ENCODE measurements at places on chromosomes 2 and 18.

DNA sequence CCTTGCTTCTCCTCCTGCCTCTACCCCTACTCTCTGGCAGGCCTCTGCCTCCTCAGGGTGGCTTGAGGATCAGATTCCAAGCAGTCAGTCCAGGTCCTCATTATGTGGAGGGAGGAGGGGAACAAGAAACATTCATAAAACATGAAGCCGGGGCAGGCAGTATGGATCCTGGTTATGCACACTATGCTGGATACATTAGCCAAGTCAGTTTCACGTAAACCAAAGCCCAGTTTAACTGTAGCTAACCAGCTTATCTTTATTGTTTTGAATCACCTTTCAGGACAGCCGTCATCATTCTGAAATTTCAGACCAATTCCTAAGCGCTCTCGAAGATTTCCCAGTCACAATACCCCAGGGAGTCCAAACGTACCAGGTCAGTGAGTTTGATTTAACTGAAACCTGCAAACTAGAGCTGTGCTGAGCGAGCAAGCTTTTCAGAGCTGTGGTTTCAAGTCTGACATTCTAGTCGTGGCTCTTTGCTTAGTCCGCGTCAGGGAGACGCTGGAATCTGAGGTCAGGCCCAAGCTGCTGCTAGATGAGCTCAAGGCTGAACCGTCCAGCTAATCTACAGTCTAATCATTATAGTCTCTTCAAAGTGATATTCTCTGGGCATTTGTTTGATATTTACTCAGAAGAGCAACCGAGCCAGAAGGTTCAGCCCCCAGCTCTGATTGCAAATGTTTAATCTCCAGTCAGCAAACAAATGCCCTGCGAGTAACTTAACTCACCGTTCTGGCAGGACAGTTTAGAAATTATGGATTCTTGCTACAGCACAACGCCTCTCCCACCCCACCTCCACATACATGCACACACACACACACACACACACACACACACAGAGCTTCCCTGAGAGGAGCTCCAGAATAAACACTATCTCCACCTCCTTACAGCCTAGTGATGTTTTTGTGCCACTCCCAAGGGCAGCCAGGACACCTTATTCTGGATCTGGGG is 63.8 kb upstream of the BZW1 start:
- DNase-seq, result no peak

DNA sequence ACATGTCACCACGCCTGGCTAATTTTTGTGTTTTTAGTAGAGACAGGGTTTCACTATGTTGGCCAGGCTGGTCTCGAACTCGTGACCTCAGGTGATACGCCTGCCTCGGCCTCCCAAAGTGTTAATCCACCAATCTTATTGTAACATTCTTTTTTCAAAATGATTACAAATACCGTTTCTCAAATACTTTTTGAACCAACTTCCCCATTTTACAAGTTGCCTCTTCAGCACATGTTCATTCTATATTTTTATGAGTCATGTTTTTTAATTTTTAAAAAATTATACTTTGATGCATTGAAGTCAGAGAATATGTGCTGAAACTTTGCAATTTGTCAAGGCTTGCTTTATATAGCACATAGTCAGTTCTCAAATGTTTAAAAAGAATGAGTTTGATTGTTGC is 58.2 kb downstream of the QPCT start:
- no peak for DNase-seq

GRCh38 chr2:129763190-129763846 is 216.1 kb upstream of the RAB6C start:
- DNase-seq, result no peak

- peak; percentile 40 for DNase-seq
Measured at GRCh38 chr2:205865905-205866441, 183.7 kb downstream of the NRP2 start.

DNA sequence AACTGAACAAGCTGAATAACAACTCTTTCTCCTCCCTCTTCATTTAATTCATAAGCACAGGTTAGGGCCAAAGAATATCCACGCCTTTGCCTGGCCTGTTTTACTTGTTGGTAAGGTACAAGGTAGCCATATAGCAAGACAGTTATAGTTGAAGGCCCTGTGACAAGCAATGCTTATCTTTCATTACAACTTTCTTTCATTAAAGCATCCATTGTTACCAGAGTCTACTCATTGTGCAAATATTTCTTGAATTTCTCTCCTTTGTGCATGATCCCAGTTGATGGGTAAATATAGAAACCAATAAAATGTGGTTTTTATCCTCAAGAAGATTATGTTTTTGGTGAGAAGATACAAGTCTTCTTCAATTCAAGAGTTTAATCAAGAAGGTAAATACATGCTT is 140.2 kb downstream of the UBE2E3 start:
- no peak for DNase-seq

DNA sequence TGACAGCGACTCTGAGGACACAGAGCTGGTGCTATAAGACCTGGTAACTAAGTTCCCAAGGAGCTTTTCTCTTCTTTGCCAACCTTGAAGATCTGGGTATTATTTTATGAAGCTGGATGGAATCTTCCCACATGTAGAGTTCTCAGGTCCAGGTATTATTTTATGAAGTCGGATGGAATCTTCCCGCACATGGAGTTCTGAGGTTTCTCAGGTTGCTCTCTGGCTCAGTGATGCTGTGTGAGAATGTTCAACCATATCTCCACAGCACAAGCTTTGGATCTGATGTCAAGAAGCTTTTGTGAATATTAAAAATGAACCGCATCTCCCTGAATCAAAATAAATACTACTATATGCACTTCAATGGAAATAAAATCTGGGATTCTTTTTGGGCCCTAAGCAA is at the start of gene SMIM21:
Gene SMIM21 (minus strand): TSS at position 101 of the 400 bp plus-strand sequence. CDS start 140 bp downstream, outside the sequence.
- no peak for DNase-seq

DNA sequence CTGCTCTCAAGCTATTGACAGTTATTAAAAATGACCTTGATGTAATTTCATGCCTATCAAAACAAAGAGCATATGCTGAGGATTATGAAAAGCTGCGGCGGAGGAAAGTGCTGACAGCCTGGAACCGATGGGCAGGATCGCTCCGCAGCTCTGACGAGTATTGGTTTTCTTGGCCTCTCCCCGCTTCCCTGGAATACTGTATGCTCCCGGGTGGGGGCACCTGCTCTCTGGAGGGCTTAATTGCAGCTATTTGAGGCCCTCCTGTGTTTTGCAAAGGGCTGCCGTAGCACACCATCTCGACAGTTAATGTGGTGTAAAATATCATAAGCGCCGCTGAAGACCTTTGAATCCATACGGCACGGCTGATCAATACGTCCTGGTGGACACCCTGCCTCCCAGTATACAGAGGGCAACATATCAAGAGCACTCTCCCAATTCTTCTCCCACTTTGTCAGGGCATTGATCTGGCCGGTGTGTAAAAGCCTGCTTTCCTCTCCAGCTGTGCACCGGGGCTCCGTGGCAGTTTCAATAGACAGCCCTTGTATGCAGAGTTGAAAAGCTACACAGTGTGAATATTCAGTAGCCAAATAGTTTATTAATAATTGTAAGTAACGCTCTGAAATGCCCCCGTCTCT is 662.4 kb downstream of the GALR1 start:
- DNase-seq, result peak; percentile 85

- DNase-seq, result no peak
Measured at GRCh38 chr2:51258301-51258700, 226.4 kb upstream of the NRXN1 start.

DNA sequence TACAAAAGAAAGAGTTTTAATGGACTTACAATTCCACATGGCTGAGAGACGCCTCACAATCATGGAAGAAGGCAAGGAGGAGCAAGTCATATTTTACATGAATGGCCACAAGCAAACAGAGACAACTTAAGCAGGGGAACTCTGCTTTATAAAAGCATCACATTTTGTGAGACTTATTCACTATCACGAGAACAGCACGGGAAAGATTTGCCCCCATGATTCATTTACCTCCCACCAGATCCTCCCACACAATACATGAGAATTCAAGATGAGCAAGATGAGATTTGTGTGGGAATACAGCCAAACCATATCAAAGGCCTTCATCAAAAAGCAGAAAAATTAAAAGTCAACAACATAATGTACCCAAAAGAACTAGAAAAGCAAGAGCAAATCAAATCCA is 111.0 kb upstream of the RPRM start:
- no peak for DNase-seq

DNA sequence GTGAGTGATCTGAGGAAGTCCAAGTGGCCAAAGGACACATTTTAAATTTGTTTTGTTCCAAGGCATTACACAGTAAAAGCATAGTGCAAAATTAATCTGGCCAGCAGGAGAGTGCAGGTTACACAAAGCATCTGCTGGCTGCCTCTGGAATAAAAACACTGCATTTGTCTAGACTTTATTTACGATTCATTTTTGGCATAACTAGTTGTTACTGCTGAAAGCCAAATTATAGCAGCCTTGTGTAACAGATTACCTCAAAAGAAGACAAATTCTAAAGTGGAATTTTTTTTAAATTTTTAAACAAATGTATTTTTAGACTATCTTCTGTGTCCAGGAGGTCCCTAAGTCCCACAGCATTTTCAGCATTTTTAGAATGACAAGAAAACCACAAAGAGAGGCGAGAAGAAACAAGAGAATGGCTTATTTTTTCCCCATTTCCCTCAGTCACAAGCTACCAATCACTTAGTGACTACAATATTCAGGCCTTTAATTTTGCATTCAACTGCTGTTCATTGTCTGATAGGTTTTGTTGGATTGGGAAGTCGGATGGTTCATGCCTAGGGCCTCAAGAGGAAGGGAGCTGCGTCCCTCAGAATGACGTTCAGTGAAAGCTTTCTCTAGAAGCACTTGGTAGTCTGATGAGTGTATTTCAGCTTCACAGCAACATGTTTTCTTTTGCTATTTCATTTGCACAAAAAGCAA is 46.0 kb downstream of the TMEFF2 start:
- DNase-seq, result no peak

DNA sequence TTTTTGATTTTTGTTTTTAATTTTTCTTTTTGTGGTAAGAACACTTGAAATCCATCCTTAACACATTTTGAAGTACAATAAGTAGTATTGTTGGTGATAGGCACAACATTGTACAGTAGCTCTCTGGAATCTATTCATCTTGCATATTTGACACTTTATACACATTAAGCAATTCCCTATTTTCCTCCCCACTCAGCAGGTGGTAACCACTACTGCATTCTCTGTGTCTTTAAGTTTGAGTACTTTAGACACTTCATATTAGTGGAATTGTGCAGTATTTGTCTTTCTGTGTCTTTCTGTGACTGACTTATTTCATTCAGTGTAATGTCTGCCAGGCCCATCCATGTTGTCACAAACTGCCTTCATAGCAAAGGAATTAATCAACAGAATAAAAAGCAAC is 471.7 kb upstream of the CDH20 start:
- DNase-seq, result no peak

DNA sequence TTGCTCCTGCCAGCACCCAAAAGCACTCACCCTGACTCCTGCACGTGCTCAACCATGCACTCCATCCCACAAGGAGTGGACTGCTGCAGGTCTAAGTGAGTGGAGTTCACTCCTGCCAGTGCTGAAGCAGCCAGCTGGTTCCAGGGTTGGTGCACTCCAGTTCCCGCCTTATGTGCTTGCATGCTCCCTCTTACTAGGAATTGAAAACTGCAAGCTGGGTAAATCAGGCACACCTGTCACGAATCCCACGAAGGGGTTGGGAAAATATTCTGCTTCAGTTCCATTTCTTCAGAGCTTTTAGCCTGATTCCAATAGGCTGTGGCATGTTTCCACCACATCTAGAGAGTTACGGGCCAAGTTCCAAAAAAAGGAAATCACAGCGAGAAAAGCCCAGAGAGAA is 1365.5 kb upstream of the CHAC2 start:
- peak; percentile 49 for DNase-seq

- no peak for DNase-seq
Measured at GRCh38 chr2:133054297-133054696, 384.3 kb upstream of the LYPD1 start.

GRCh38 chr18:2173486-2173885 is 397.8 kb downstream of the METTL4 start:
- DNase-seq, result no peak

DNA sequence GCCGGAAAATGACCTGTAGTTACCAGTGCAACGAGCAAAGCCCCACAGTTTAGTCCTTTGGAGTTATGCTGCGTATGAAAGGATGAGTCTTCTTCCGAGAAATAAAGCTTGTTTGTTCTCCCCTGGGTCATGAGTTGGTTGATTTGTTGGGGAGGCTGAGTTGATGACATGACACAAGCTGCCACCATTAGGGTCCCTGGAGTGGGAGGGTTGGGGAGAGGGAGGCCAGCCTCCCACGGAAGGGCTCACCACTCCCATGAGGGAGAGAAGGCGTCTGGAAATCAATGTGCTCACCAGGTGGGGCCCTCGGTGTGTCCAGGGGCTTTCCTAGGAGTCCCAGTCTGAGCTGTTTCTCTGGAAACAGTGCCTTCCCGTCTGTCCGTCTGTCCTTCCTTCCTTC is 7.4 kb upstream of the DGKD start:
- DNase-seq, result no peak

GRCh38 chr18:22952525-22952924 is 19.4 kb downstream of the RBBP8 start:
- no peak for DNase-seq

- no peak for DNase-seq
Measured at GRCh38 chr2:39266139-39266805, 22.5 kb upstream of the CDKL4 start.

GRCh38 chr2:169190197-169190775 is 120.9 kb downstream of the DHRS9 start:
- no peak for DNase-seq

DNA sequence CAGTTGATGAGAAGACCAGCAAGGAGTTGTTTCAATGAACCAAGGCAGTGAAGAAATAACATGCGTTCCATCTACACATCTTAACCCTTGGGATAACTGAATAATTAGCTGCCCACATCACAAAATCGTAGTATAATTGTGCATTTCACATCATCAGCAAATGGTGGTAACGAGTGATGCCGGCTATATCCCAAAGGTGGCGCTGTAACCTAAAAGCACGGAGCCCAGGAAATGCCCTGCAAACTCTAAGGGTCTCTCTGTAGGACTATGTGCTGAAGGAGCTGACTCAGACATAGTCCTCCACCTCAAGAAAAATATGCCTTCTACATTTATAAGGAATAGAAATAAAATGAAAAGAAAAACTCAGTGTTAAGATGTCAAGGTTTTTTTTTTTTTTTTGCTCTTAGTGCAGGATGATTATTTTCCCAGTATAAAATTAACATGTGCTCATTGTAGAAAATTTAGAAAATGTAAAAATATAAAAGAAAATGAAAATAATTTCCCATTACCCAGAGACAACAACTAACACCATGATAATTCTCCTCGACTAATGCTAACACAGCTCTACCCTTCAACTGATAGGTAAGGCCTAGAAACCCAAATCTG is 23.1 kb upstream of the DSG3 start:
- DNase-seq, result peak; percentile 12

DNA sequence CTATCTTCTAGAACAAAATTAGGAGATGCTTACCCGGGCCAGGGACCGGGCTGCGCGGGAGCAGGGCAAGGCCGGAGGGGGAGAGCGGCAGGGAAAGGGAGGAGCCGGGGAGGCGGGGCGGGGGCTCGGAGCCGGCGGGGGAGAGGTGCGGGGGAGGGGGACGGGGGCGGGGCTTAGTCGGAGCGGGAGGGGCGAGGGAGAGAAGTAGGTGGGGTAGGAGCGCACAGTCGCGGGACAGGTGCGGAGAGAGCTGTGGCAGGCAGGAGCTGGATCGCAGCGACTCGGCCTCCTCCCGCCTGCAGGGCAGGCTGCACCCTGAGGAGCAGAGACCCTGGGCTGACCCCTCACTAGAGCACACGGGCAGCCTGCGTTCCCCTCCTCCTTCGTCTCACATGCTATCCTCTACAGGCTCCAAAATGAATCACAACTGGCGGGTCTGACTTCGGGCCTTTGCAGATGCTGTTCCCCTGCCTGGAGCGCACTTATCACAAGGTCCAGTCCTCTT is 290.3 kb downstream of the CELF4 start:
- no peak for DNase-seq

- no peak for DNase-seq
Measured at GRCh38 chr2:3523551-3524041, 4.3 kb upstream of the ADI1 start.

GRCh38 chr2:170690640-170691039 is 24.5 kb upstream of the SP5 start:
- peak; percentile 83 for DNase-seq
